ENCODE measurements at places on chromosomes 7 and 10.

- no peak for DNase-seq
Observed at GRCh38 chr10:112492736-112493135, 45.7 kb downstream of the VTI1A start.

- DNase-seq, result no peak
Observed at GRCh38 chr10:114967071-114967470, 29.1 kb downstream of the TRUB1 start.

- DNase-seq, result no peak
Observed at GRCh38 chr7:124887247-124887646, 42.4 kb downstream of the POT1 start.

- no peak for DNase-seq
Observed at GRCh38 chr10:92995509-92995908, 65.1 kb upstream of the CYP26C1 start.

DNA sequence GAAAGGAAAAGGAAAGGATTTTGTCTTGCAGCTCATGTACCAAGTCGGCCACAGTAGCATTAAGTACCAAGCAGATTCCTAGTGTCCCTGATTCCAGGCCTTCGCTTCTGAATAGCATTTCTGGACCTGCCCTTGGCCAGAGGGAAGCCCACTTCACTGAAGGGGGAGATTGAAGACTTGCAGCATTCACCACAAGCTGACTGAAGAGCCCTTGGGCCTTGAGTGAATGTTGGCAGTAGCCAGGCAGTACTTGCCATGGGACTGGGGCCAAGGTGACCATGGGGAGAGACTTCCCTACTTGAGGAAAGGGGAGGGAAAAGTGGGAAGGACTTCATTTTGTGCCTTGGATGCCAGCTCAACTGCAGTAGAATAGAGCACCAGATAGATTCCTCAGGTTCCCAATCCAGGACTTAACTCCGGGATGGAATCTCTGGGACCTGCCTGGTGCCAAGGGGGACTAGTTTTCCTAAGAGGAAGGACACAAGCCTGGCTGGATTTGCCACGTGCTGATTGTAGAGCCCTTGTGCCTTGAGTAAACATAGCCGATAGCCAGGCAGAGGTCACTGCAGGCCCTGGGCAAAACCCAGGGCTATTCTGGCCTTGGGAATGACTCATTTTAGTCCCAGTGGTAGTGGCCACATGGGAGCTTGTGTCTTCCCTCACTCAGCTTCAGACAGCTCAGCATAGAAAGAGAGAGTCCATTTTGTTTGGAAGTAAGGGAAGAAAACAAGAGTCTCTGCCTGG is 141.7 kb upstream of the KCND2 start:
- no peak for DNase-seq

- no peak for DNase-seq
Observed at GRCh38 chr7:151436446-151437158, 3.3 kb downstream of the CRYGN start.

GRCh38 chr10:122185643-122186042 is 85.5 kb upstream of the BTBD16 start:
- no peak for DNase-seq

GRCh38 chr10:130218181-130218641 is 82.0 kb downstream of the GLRX3 start:
- DNase-seq, result no peak

- DNase-seq, result no peak
Observed at GRCh38 chr10:350981-351501, 215.8 kb downstream of the ZMYND11 start.

DNA sequence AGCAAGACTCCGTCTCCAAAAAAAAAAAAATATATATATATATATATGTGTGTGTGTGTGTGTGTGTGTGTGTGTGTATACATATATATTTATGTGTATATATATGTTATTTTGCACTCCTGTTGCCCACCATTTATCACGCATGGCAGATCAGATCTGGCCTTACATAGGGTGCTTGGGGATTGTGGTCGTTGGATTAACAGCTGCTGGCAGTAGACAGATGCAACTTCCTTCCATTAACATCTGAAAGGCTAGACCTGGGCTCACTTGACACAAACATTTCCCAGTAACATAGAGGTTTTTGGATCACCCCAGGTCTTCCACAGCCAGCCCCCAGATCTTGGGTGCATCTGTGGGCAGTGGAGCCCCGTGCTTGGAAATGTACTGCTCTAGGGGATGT is 40.8 kb upstream of the DLD start:
- no peak for DNase-seq

DNA sequence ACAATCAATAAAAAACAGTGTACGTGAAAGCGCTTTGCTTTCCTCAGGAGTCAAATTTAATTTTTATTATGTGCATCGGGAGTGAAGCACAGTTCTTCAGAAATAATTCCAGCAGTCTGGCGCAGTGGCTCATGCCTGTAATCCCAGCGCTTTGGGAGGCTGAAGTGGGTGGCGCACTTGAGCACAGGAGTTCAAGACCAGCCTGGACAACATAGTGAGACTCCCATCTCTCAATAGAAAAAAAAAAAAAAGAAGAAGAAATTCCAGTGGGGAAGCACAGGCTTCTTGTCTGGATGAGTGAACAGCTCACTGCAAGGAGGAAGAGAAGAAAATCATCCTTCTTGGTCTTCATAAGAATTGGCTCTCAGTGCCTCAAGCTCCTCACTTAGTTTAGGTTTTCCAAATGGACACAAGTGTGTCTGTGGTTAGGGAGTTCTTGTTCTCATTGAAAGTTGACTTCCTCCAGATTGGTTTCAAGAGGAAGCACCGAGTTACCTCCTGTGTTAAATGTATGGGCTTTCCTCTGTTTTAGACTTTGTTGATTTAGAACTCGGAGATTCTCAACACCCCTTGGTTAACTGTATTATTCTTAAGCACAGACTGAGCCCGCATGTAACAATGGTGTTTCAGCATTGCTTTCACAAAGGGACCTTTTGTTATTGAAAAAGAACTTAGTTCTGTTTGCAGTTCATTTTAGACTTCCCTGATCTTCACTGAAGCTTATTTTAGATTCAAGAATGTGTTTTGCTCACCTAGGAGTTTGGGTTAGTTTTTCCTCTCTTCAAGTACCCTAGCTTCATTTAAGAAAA is 28.0 kb downstream of the LMTK2 start:
- DNase-seq, result no peak

GRCh38 chr10:76394707-76395042 is 963.3 kb downstream of the LRMDA start:
- no peak for DNase-seq

DNA sequence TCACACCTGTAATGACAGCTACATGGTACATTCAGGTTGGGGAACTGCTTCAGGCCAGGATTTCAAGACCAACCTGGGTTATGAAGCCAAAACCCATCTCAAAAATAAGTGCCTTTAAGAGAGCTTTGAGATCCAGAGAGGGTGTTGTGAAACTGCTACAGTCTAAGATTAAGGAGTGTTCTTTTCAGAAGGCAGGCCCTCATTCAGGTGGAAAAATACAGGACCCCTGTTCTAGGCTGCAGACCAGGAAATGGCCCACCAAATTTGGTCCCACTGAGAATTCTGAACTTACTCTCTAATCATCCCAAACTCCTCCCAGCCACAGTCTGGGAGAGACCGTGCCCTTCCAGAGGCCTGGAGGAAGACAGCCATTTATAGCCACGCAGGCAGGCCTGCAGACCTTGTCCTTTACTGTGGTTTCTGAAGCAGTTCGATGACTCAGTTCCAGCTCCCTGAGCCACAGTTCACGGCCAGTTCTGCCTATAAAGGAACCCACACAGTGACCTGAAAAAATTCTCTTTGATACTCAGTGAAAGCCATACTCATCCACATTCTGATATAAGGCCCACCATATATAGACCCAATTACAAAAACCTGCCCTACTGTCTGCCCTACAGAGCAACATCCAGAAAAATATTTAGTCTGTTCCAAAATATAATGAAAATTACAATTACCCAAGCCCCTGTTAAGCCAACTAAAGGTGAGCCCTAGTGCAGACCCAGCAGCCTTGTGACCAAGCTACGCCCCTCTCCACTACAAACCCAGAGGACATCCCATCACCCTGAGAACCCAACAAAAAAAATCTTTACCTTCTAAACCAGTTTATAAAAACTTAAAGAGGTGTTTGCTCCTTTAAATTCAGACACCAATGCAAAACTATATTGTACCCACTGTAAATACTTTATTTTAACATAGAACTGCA is 21.2 kb downstream of the ZNF680 start:
- no peak for DNase-seq

DNA sequence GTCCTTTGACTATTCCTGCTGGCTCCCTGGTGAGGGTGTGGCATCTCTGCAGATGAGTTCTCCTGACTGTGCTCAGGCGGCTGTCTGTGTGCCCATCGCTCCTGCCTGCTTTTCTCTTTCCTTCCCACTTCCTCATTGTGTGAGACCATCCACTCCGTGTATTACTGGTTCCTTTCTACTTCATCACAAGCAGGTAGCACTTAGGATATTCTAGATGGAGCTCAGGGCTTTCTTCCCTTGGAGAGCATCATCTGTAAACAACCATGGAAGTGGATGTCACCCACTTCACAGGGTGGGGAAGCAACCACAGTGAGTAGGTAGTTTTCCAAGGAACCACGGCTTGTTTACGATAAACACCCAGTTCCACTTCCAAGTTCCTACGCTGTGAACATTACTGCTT is 15.7 kb downstream of the DNAJB6 start:
- peak; percentile 24 for DNase-seq

DNA sequence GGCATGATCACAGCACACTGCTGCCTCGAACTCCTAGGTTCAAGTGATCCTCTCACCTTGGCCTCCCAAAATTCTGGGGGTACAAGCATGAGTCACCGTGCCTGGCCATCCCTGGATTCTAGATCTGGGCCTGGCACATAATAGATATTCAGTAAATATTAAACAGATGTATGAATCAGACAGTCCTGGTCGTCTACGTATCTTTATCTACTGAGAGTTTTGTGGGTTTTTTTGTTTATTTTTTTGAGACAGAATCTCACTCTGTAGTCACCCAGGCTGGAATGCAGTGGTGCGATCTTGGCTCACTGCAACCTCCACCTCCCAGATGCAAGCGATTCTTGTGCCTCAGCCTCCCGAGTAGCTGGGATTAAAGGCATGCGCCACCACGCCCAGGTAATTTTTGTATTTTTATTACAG is 24.3 kb upstream of the ITGB1 start:
- DNase-seq, result no peak

GRCh38 chr10:11439523-11440053 is 171.9 kb downstream of the USP6NL start:
- DNase-seq, result no peak

- DNase-seq, result no peak
Observed at GRCh38 chr7:42115795-42116194, 121.2 kb downstream of the GLI3 start.

DNA sequence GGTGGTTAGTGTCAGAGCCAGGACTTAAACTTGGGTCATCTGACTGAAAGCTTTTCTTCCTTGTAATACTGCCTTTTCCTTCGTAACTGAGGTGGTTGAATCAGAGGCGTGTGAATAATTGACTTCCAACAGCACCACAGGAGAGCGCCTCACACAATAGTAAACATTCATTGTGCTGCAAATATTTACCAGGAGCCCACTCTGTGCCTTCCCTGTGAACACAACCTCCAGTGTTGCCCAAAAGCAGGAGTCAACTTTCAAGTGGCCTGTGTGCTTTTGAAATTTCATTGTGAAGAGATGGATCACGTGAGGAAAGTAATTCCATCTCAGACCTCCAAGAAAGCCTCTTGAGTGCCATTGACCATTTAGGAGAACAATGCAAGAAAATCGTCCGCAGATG is 60.2 kb downstream of the ADRA2A start:
- DNase-seq, result no peak

DNA sequence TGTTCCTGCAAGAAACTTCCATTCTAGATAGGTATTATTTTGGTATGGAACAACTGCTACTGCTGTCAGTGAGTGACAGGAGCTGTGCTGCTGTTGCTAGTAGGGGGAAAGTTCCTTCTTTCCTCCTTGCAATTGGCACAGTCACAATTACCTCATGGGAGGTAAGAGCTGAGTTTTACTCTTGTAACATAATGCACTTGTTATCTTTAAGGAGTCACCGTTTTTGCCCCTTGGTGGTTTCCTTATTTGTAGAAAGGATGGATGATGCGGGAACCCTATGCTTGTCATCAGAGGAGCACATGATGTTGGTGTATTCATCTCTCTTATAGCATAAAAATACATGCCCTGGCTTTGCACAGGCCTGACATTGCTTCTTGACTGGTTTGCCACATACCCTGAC is 234.7 kb upstream of the NPY start:
- no peak for DNase-seq

GRCh38 chr10:68955832-68956532 is at the start of gene DDX21:
Gene DDX21 (plus strand): TSS chr10:68956170. CDS start chr10:68956226, 56 bp downstream.
- DNase-seq, result peak; percentile 96

GRCh38 chr10:8173866-8174243 is 119.4 kb downstream of the GATA3 start:
- no peak for DNase-seq

DNA sequence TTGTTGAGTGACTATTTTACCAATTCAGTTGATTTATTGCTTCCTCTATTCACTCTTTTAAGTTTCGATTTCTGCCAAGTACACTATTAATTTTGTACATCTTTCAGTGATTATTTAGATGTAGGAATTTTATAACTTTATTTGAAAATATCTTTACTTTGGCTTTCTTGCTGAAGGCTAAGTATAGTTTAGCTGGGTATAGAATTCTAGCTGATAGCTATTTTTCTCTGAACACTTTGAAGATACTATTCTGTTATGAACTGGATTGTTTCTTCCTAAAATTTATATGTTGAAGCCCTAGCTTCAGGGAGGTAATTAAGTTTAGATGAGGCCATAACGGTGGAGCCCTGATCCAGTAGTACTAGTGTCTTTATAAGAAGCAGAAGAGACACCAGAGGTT is 141.1 kb downstream of the LRMDA start:
- no peak for DNase-seq

DNA sequence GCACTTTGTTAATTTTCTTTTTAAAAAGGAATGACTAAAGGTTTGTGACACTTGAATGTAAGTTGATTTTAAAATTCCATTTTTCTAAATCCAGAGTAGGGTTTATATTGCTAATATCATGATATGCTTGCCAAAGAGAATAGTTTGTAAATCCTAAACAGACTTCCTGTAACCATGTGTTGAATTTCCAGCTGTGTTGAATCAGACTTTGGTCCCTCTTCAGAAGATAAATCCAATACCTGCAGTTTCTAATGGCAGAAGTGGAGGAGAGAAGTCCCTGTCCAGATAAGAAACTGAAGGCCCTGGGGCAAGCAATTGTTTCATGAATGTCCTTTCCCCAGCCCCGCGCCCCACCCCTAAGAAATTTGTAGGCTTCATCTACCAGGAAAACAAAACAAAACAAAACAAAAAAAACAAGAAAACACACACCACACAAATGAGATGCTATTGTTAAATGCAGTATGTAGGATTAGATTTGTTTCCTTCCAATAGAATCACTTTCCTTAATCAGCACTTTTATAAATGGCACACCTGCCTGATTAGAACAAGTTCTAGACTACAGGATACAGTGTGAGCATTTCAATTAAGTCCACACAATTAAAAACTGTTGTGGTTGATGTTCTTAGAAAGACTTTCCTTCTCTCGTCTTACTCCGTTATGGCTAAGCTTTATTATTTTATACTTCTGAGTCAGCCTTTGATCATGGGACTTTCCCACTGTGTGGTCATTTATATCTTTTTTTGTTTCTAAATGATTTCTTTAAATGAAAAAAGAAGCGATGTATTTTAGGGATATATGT is 122.8 kb downstream of the KAT6B start:
- no peak for DNase-seq

All from HL-60 (cell line).